ENCODE measurements at places on chromosomes 6 and 20.

DNA sequence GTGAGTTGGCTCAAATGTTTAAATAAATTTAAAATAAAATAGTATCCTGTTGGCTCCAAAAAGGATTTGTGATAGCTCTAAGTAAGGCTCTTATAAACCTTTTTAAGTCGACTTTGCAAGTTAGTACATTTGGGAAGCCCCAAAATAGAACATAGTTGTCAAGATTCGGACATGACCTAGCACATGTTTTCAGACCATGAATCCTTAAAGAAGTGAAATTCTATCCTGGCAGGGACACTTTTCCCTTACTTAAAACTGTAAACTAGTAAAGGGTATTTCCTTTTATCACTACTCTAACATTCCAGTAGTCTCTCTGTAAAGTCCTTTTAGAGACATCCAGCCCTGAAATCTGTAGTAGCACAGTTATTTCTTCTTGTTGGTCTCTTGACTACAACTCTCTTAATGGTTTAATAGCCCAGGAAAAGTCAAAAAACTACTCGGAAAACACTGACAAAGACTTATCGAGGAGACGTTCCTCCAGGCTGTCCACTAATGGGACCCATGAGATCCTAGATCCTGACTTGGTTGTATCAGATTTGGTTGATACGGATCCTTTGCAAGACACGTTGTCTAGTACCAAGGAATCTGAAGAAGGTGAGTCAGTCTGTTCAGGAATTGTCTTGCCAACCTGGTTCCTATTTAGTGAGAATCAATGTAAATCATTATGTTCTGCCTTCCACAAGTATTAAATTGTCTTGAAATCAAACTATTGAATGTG, 83.6 kb downstream of the SCAND1 start:
- no peaks in the 10 kb centered on the region for H3K27me3 ChIP-seq
- no peak for DNase-seq
- H3K27ac ChIP-seq: no peak overlapping the region
- H3K4me3 ChIP-seq: no peak overlapping the region

GRCh38 chr20:1122388-1123315, 4.2 kb downstream of the PSMF1 start:
- H3K27me3 ChIP-seq: no peaks in the 10 kb centered on the region
- H3K27ac ChIP-seq: no peak overlapping the region
- no peak for DNase-seq

DNA sequence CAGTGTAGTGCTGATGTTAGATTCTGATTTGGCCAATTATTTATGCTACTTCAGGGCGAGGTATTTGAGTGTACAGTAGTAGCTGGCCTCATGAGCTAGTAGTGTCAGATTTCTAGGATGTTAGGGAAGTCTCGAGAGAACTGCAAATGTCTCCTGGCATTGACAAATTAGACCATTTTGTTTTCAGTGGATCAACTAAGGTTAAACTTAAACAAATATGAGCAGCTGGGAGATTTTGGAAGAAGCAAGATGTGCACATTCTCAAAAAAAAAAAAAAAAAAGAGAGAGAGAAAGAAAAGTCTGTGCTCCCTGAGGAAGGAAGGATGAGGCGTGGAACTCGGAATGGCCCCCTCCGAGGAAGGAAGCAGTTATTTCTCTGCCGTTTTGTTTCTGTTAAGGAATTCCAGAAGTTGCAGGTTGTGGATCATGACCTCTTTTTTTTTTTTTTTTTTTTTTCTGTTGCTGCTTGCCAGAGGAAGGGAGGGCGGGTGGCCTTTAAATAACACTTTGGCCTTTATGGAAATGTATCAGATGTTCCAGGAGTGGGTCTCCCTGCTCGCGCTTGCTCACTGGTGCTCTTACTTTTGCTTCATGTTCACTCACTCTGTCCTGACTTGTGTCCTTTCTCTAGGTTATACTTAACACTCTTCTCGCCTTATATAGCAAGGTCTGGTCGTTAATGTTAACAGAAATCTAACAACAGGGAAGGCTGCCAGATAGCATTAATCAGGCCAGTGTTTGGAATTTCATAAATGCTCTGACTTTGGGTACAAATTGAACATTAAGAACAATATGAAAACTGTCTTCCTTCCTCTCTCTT, 124.4 kb downstream of the TCP11 start:
- H3K27ac ChIP-seq: no peak overlapping the region
- H3K4me1 ChIP-seq: no peaks in the 10 kb centered on the region
- H3K27me3 ChIP-seq: no peaks in the 10 kb centered on the region
- no peaks in the 10 kb centered on the region for H3K36me3 ChIP-seq

DNA sequence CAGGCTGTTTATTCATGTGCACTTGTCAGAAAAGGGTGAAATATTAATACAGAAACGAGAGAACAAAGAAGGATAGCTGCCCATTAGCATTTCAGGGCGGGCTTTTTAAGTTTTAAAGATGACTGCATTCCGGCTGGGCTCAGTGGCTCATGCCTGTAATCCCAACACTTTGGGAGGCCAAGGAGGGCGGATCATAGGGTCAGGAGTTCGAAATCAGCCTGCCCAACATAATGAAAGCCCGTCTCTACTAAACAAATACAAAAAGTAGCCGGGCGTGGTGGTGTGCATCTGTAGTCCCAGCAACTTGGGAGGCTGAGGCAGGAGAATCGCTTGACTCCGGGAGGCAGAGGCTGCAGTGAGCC, 130.5 kb downstream of the HFE start:
- peak; percentile 70 for DNase-seq
- peak overlapping the region; percentile 85 for H3K4me3 ChIP-seq
- H3K27ac ChIP-seq: peak overlapping the region; percentile 88
- no peaks in the 10 kb centered on the region for H3K36me3 ChIP-seq
- H3K4me1 ChIP-seq: peaks cover 18% of the 10 kb centered on the region

DNA sequence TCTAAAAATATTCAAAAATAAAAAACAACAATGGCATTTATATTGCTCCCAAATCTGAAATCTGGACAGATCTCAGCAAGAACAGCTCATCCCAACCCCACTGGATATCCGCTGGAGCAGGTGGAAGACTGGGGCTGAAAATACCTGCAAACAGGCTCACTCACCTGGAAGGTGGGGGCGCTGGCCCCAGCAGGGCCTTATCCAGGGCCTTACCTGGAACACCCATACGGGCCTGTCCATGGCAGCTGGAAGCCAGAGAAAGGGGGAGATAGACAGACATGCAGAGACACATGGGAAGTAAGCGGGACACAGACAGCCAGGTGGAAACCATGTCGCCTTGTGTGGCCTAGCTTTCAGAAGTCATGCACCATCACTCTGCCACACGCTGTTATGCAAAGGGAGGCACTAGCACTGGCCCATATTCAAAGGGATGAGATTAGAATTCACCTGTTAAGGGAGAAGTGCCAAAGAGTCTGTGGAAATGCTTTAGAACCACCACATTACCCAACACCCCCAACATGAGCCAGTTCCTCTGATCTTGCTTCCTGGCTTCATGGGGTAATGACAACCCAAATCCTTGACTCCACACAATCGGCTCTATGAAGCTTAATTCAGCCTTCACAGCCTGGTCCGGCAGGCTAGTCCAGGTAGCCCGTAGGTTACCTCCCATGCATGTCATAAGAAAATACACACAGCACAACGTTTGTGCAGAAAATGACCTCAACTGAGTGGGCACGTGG, 99.0 kb upstream of the CDYL start:
- H3K4me3 ChIP-seq: no peak overlapping the region
- H3K4me1 ChIP-seq: no peaks in the 10 kb centered on the region
- no peaks in the 10 kb centered on the region for H3K36me3 ChIP-seq

DNA sequence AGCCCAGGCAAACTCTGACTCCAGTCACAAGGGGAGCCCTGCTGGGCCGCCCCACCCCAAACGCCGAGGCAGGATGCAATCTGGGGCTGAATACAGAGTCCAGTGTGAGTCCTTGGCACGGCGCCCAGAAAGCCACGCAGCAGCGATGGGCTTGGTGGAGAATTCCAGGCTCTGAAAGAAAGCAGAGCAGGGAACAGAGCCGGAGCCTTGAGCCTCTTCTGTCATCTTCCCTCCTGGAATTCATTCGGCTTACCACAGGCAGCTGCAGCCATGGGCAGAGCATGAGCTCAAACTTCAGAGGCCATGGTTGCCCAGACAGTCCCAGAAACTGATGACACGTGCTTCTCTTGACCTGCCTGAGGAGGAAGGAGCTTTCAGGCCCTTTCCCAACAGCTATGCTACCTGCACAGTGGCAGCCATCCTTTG, 441.1 kb upstream of the JARID2 start:
- H3K27ac ChIP-seq: no peak overlapping the region
- DNase-seq: no peak
- no peak overlapping the region for H3K4me3 ChIP-seq

GRCh38 chr20:59469267-59470252, 134.8 kb upstream of the PHACTR3 start:
- no peak overlapping the region for H3K27ac ChIP-seq
- peak; percentile 60 for DNase-seq
- H3K4me1 ChIP-seq: peaks cover 19% of the 10 kb centered on the region

DNA sequence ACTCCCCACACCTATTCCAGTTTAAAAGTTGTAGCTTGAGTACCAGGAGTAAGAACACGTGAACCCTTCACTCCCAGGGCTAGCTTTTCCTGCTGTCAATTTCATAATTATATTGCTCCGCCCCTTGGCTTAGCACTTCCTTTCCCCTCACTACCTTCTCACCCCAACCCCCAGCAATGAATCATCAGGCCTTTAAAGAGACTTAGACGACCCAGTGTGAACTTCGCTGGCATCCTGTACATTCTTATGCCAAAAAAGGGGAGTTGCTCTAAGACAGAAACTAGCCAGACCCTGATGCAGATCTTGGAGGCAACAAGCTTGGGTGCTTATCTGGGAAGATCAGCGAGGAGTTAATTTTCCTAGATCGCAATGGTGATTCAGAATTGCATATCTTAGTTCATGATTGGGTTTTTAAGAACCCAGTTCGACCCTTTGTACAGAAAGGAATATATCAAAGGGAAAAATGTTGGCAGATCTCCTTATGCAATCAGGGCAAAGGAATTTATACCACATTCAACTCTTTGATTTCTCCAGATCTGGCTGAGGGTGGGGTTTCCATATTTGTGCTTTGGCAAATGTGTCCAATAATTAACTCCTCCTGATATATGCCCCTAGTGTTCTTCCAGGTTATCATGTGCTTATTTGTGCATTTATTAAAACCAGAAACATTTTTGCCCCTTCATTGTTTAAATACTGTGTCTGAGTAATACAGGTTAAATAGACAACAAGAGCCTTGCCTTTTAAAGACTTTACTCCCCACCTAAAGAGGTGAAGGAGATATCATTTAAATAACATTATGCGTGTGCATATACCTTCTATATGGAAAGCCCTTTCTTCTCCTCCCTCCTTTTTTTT, 8.1 kb upstream of the ATXN1 start:
- no peaks in the 10 kb centered on the region for H3K27me3 ChIP-seq
- no peak overlapping the region for H3K27ac ChIP-seq
- no peaks in the 10 kb centered on the region for H3K36me3 ChIP-seq
- DNase-seq: no peak

- H3K27ac ChIP-seq: no peak overlapping the region
- no peak overlapping the region for H3K4me3 ChIP-seq
- H3K36me3 ChIP-seq: no peaks in the 10 kb centered on the region
- peaks cover 10% of the 10 kb centered on the region for H3K4me1 ChIP-seq
Measured at GRCh38 chr6:34958734-34959133, 69.7 kb downstream of the ANKS1A start.

GRCh38 chr20:32894026-32894483, 35.3 kb downstream of the EFCAB8 start:
- H3K4me1 ChIP-seq: peaks cover 7% of the 10 kb centered on the region
- no peaks in the 10 kb centered on the region for H3K36me3 ChIP-seq
- peak; percentile 75 for DNase-seq
- H3K4me3 ChIP-seq: no peak overlapping the region
- H3K27ac ChIP-seq: no peak overlapping the region
- H3K27me3 ChIP-seq: no peaks in the 10 kb centered on the region

- peak; percentile 62 for DNase-seq
- peaks cover 13% of the 10 kb centered on the region for H3K4me1 ChIP-seq
- no peaks in the 10 kb centered on the region for H3K36me3 ChIP-seq
- H3K27me3 ChIP-seq: no peaks in the 10 kb centered on the region
Measured at GRCh38 chr6:34791164-34791700, 651 bp upstream of the BLTP3A start.

GRCh38 chr20:31551163-31552081, 37.2 kb downstream of the HM13 start:
- no peak overlapping the region for H3K27ac ChIP-seq
- DNase-seq: no peak
- H3K36me3 ChIP-seq: no peaks in the 10 kb centered on the region
- no peaks in the 10 kb centered on the region for H3K27me3 ChIP-seq
- H3K4me1 ChIP-seq: no peaks in the 10 kb centered on the region

Measured in neural progenitor cell (in vitro differentiated cells).